NCI-H1436 treated with DMSO at 0.1 percent for 48 hours (cell line): ENCODE measurements at places on chromosomes 1 and 21.

DNA sequence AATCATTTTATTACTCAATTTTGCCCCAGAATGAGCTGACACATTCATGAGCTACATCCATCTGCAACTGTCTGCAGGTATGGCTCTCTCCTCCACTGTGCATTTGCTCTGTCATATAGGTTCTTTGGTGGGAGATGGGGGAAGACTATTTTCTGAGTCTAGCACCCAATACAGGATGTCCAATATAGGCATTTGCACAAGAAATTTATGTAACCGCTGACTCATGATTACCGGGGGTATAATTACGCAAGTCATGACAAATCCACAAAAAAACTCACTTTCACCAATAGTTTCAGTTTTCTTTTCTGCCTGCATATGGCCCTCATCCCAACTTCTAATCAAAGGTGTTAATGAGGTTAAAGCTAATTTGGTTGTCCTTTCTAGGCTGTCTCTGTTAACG, 17.5 kb upstream of the VSIG8 start:
- DNase-seq, result no peak

DNA sequence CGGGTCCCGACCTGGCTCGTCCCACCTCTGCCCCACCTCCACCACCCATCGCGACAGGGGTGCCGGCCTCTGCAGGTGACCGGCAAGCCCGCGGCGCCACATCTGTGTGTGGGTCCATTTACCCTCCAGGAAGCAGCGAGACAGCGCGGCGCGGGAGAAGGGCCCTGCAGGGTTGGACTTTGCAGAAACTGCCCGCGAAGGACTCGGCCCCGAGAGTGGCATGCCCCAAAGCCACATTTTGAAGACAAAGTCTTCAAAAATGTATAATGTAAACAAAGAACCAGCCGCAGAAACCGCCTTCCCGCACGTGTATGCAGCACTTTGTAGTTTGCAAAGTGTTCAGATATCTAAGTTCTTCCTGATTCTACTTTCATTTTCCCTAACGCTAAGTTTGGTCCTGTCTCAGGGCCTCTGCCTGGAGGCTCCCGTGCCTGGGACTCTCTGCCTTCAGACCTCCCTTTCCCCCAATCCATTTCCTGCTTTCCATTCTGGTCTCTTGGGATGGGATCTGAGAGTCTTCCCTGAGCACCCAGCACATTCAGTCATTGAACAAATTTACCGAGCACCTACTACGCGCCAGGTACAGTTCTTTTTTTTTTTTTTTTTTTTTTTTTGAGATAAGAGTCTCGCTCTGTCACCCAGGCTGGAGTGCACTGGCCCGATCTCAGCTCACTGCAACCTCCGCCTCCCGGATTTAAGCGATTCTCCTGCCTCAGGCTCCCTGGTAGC, 524 bp upstream of the TMCO4 start:
- no peak for DNase-seq

GRCh38 chr1:17310068-17310640, 2.2 kb downstream of the PADI4 start:
- DNase-seq, result no peak

GRCh38 chr1:213393860-213394259, 342.8 kb downstream of the RPS6KC1 start:
- no peak for DNase-seq

- DNase-seq, result no peak
Measured at GRCh38 chr1:209106861-209107260, 476.7 kb upstream of the CAMK1G start.

- no peak for DNase-seq
Measured at GRCh38 chr1:232880354-232880753, 70.1 kb upstream of the NTPCR start.

DNA sequence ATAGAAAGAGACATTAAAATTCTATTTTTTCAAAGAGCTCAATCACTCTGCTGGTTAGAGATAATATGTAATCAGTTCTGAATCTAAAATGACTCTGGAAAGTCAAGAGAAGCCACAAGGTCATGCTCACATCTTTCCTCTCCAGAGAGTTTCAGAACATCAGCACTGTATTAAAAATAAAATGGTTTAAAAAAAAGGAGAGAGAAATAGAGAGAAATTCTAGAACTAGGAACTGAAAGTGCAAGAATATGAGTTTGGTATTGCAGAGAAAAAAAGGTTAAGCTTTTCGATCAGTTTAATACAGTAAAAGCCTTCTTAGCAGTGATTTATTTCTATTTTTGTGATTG, 44.0 kb upstream of the DIPK1A start:
- DNase-seq, result no peak

DNA sequence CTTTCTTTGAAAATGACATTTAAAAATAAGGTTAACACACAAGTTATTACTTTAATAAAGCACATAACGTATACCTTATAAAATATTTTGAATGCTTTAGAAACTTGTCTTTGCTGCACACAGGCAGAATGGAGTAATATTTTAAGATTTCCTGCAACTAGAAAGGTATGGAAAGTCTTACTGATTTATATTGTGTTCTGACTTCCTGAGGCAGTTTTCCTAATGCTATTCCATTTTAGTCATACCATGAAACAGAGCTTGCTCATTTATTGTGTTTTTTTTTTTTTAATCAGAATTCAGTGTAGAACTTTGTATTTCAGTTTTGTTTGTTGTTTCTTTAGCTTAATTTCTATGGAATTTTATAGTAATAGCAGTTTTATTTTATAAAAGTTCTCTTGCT, 60.9 kb upstream of the S1PR1 start:
- no peak for DNase-seq

GRCh38 chr1:61655453-61655852, 69.5 kb downstream of the TM2D1 start:
- no peak for DNase-seq

- DNase-seq, result no peak
Measured at GRCh38 chr1:236029428-236029940, 35.4 kb downstream of the NID1 start.

- no peak for DNase-seq
Measured at GRCh38 chr1:31581821-31582810, 5.8 kb downstream of the TINAGL1 start.

DNA sequence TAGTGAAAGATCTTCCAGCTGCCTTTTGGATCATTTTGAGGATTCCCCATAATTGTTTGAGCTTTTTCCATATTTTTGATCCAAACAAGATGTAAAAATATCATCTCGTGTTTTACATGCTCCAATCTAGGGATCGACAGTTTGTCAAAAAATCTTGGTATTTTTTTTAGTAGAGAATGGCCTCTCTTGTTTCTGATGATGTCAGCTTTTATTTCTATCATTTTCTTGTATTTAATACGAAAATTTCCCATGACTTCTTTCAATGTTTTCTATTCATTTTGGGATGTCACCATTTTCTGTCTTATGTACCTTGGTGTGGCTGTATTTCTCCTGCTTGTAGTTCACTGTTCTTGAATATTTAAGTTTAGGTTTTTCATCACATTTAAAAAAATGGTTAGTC, 812.0 kb upstream of the NCAM2 start:
- DNase-seq, result no peak

DNA sequence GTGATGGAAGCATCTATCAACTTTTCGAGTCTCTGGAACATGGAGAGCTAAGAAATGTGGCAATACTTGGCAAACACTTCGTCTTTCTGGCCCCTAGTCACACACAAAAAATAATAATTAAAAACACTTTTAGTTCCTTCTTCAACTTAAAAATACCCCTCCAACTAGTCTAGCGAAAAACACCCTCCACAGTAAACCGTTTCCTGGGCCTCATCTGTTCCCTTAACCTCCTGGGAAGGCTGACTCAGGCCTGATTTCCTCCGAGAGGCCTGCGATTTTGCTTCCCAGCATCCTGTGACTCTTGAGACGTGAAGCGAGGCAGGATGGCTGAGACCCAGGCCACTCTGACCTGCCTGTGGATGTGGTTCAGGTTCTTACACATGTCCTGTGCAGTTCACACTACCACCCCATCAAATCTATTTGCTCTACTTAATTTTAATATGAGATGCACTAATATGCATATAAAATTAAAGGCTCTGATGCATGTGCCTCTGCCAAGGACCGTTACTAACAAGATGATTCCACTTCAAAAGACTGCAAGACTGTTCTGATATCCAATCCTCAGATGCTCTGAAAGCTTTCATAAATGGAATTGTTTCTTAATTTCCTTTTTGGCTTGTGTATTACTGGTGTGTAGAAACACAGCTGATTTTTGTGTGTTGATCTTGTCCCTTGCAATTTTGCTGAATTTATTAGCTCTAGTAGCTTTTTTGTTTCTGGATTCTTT, 3.5 kb downstream of the NAV1 start:
- DNase-seq, result no peak

GRCh38 chr21:45982092-45982757, 655 bp downstream of the COL6A1 start:
- no peak for DNase-seq

DNA sequence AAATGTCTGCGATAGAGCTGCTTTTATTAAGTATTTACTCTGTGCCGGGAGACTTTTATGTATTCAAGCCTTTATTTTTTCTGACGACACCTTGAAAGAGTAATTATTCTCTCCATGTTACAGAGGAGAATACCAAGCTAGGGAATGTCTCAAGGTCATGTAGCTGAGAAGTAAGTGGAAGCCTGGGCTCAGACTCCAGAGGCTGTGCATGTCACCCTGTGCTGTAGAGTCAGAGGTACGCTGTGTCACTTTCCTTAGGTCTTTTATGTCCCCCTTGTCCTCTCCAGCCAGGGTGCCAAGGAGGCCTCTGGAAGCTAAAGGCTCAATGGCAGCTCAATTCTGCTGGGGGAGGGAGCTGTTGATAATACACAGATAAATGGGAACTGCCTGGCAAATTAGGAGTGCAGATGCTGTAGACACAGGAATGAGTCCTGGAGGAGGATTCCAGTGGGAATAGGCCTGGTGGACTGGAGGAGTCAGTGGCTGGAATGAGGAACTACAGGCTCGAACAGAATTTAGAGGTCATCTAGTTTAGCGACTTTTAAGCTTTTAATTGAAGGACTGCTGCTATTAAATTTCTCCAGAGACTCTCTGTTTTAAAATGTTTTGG, 9.3 kb upstream of the IL19 start:
- no peak for DNase-seq

DNA sequence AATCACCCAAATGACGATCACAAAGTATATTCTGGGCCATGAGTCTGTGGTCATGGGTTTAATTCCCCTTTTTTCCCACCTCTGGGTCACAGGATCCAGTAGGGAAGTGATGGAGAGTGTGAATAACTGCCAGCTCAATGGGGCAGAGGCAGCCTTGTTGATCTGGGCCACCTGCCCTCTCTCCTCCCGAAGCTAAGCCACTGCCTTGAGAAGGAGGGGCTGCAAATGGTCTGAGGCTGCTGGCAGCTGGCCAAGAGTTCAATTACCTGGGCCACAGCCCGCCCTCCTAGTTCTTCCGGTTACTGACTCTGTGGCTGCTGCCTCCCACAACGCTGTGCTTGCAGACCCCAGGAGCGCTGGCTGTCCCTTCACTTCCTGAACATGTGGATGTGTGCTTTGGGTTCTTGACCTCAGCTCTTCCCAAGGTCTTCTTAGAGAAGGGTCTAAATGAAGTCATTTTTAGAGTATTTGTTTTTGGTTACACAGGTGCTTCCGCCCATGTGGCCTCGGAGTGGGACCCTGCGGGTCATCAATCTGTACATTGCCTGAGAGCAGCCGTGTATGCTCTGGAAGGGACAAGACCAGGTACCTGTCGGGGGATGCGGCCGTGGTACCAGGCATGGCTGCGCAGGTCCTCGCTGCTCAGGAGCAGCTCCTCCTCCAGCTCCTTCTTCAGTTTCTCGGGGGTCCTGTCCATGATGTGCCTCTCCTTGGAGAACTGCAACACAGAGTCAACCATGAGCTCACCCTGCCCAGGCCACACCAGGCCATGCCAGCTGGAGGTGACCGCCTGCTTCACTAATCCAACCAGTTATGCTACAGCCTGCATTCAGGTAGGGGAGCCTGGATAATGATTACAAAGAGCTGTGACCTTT, 89.7 kb downstream of the BCAR3 start:
- peak; percentile 84 for DNase-seq

GRCh38 chr1:205493241-205494085, 11.0 kb upstream of the CDK18 start:
- no peak for DNase-seq

- no peak for DNase-seq
Measured at GRCh38 chr21:37240978-37241377, 26.2 kb downstream of the VPS26C start.

DNA sequence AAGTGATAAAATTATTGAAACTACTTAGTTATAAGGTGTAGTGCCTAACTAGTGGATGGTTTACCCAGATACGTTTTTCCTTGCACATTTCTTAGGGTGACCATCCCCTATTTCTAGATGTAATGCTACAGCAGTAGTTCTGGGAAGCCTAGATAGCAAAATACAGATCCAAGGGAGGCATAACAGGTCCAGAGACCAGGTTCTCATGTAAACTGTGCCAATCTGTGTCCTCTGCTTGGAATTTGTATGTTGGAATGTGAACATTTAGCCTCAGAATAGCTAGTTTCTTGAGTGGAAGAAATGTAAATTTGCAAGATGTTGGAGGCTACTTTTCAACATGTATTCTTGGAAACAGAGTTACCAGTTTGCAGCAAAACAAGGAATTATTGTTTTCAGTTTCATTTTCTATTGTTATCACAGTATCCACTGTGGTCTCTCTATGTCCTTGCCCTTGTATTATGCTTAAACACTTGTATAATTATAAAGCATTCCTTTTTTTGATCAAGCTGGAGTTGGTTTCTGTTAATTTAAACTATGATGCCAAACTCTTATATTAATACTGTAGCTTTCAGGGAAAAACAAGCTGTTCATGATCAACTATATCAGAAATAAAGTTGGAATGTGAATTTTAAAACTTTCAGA, 102.0 kb upstream of the BRINP3 start:
- no peak for DNase-seq

DNA sequence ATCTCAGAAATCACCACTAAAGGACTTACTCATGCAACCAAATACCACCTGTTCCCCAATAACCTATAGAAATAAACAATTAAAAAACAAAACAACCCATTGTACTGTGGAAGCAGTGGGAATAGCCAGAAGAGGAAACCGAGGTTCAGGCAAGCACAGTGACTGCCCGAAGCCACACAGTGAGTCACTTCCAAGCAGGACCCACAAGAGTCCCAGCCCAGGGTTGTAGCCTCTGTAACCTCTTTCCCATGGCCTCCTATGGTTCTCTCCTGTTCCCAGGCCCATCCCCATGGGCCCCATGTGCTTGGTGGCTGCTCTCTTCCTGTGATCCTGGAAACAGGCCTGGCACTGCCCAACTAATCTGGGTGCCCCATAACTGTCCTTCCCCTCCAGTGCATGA, 29.0 kb upstream of the HTR1D start:
- DNase-seq, result no peak

GRCh38 chr1:41408691-41409090, 47.5 kb downstream of the FOXO6 start:
- no peak for DNase-seq

GRCh38 chr1:7519181-7519860, 251.8 kb upstream of the VAMP3 start:
- no peak for DNase-seq

GRCh38 chr1:12087797-12088314, 24.8 kb downstream of the TNFRSF8 start:
- no peak for DNase-seq
